HFF-Myc (cell line): ENCODE measurements at places on chromosomes 11 and 22.

DNA sequence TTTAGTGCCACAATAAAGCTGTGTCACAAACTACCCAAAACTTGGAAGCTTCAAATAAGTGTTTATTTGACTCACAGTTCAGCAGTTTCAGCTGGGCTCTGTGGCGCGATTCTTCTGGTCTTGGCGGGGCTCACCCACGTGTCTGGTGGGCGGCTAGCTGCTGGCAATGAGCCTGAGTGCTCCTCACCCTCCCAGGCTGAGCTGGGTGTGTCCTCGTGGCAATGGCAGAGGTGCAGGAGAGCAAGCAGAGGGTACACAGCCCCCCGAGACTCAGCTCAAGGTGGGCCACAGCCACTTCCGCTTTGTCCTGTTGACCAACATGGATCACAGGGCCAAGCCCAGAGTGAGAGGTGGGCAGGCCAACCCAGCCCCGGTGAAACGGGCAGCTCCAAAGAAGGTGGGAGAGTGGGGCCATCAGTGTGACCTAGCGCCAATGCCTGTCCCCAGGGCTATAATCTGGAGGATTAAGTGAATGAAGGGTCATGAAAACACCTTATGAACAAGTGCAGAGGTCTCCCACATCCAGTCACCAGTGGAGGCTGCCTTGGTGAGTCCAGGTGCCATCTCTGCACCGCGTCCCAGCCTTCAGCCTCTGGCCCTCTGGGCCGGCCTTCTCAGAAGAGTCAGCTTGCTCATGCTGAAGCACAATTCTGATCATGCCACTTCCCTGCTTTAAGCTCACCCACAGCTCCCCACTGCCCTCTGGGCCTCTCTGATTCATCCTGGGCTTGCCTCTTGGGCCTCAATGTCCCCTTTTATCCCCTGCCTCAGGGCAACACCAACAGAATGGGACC lies 74.6 kb upstream of the RTL6 start:
- no peak for DNase-seq

DNA sequence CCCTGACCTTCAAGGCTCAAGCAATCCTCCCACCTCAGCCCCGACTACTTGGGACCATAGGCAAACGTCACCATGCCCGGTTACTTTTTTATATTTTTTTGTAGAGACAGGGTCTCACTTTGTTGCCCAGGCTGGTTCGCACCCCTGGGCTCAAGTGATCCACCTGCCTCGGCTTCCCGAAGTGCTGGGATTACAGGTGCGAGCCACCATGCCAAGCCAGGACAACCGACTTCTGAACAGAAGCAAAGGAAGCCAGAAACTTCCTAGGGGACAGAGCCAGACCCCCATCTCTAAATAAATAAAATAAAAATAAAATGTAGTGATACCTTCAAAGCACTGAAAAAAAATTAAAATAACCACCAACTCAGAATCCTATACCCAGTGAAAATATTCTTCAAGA lies 26.4 kb downstream of the C11orf58 start:
- no peak for DNase-seq

- DNase-seq: peak; percentile 45
These were observed 5.4 kb downstream of the CARNS1 start for GRCh38 chr11:67420646-67421429.

DNA sequence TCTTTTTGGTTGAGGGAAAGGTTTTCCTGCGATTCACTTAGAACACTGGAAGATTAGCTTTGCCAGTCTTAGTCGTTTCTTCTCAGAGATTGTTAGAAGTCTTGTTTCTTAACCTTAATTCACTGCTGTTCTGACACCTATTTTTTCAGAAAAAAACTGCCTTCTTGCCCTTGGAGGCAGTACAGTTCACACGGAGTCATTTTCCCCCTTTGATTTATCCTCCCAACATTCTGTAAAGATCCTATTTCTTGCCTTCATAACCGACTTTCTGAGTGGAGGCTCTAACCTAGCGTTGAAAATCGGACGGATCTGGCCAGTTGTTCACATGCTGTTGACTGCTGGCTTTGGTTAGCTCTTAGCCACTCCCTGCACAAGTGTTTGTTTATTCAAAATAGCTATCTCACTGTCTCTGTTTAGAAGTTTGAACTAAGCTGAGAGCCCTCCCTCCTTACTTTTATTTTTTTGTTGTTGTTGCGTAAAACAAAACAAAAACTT lies 737 bp downstream of the BCL2L13 start:
- DNase-seq: no peak

DNA sequence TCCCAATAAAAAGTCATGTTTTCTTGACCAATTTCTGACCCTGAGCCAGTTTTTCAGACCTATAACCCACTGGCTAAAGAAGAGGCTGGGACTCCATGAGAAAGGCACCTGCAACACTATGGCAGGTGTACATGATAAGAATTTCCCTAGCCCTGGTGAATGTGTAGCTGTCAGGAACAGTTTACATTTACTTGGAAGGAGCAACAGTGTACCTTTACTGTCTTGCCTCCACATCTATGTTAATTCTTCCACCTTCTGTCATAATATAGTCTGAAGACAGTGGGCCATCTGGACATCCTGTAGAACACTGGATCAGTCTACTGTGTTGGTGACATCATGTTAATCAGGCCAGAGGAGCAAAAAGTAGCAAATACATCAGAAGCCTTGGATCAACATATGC lies 72.1 kb upstream of the CD82 start:
- DNase-seq: no peak

GRCh38 chr11:92050305-92050704 lies 174.3 kb upstream of the FAT3 start:
- no peak for DNase-seq

DNA sequence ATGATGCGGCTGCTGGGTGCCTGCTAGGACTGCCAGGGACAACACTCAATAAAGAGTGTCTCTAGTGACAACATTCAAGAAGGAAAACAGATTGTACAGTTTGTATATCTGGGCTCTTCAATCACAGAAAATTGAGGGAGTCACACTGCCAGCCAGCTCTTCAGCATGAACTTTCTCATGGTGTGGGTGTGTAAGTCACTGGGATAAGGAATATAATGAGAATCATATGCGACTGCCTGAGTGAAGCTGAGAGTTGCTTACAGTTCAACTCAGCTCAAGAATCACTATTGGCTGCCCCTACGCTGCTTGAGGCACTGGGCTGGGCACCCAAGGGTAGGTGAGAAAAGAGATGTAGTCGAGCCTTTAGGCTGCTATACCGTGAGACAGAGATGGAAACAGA lies 328.1 kb upstream of the PITPNB start:
- no peak for DNase-seq

DNA sequence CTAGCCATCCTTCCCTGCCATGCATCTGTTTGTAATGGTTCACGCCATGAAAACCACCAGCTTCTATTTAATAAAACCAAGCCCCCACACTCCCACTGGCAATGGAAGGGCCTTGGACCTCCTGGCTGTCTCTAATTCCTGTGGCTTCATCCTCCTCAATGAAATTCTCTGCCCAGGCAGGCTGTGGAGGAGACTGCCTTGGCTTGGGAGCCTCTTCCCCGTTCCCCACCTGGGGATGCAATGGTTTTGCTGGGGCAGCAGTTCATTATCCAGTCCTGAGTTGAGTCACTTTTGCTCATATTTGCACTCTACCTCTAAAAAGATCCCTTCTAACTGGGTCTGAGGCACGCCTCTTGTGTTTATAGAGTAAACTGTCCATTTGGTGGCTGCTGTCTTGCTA lies 515.8 kb downstream of the NTM start:
- DNase-seq: no peak

GRCh38 chr11:14617241-14618027 lies 26.2 kb upstream of the PDE3B start:
- no peak for DNase-seq

DNA sequence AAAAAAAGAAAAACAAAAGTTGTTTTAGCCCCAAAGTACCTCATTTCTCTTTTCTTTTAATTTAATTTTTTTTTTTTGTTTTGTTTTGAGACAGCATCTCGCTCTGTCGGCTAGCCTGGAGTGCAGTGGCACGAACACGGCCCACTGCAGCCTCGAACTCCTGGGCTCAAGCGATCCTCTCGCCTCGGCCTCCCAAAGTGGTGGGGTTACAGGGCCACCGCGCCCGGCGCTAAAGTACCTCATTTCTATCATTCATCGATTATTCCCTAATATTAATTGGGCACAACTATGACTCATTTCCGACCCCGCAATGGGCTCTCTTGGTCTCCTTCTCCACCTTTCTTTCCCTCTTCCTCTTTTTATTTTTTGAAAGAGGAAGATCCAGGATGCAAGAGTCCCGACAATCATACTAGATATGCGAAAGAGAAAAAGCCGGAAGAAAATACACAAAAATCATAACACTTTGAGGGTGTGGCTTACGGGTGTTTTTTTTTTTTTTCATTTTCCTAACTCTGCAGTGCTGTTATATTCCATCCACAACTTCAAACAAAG lies 475 bp upstream of the AIP start:
- DNase-seq: no peak

DNA sequence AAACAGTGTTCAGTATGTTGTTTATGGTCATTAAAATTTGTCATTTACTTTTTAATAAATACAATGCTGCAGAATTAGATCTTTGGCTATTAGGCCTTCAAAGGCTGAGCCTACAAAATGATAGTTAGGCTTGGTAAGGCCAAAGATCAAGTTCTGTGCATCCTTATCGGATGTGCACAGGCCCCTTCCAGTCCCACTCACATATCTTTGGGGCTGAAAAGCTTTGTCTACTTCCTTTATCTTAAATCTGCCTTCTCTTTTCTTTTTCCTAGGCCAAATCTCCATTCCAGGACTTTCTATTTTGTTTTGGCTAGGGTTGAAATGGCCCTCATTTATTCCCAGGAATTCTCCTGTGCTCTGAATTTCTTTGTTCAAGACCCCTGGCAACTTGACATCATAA lies 3.4 kb upstream of the GLB1L2 start:
- DNase-seq: no peak

GRCh38 chr11:31936312-31936711 lies 125.2 kb upstream of the PAX6 start:
- DNase-seq: no peak

DNA sequence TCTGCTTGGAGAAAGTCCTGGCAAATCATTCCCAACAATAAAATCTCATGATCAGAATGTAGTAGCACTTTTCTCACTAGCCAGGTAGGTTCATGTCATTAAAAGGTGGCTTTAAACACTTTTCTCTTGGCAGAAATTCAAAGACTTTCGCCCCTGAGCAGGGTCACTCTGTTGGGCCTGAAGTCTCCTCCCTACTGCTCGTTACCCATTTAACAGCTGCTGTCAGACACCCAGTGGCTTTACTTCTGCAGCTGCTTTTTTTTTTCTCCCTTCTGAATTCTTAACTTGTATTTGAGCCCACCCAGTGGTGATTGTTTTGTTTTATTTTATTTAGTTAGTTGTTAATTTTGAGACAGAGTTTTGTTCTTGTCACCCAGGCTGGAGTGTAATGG lies 25.0 kb downstream of the ARHGAP8 start:
- DNase-seq: no peak

DNA sequence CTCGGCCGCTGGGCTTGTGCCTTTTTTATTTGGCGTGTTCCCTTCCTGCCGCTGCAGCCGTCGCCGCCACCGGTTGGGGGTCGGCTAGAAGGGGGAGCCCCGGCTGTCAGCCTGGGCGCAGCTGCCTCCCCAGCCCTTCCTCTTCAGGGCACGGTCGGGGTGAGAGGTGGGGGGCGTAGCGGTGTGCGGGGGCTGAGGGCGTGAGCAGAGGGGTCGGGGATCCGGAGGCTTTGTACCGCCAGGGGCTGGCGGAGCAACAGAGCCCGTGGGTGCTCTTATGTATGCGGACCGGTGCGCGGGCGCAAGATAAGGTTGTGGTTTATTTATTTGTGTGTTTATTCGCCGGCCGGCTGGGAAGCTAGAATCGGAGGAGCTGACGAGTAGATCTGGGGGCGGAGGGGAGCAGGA lies 477 bp downstream of the ZBTB16 start:
- DNase-seq: no peak

- DNase-seq: no peak
These were observed 9.8 kb downstream of the RPL27A start for GRCh38 chr11:8692417-8692816.

DNA sequence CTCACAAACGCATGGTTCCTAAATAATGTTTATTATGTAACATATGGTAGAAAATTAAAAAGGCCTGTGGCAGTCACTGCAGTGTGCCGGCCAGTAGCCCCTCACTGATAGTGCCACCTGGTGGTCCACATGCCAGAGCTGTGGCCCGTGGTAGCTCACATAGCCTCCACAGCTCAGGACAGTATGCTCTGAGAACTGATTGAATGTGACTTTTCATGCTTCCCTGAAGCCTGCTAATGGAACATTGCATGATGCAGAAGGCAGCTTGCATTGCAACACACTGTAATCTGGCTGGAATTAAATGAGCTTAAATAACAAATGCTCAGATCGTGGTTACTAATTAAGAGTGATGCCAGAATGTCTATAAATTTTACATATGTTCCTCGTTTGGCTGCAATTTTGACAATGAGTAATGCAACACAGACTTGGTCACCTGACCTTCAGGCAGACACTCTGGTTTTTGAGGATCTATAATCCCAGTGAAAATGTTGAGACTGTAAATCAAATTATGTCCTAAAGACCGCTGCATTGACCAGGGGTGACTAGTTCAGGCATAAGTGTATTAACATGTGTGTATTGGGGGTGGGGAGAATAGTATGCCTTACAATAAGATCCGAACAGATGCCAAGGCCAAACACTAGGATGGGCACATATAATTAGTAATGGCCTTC lies 566.4 kb downstream of the METTL15 start:
- DNase-seq: peak; percentile 95

DNA sequence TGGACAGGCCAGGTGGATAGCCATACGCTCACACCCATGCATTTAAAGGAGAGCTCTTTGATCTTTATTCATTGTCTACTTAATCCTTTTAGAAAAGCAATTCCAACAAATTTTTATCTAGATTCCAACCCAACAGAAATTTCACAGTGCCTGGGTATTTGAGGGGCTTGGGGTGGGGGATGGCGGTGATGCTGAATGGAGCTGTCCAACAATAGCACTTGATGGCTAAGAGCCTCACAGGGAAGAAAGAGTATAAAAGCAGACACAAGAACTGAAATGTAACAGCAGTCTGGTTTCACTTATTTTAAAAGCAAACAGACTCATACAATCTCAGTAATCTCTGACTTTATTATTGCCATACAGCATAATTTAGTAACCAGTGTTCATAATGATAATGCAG lies 101.8 kb upstream of the SORL1-AS1 start:
- no peak for DNase-seq

- DNase-seq: no peak
These were observed 2216.6 kb upstream of the RAG2 start for GRCh38 chr11:38814670-38815069.
